ENCODE measurements at places on chromosomes 16 and 17.
A peak's percentile ranks its signal among the peaks of the same experiment; 100 is the strongest.

- DNase-seq, result no peak
Observed at GRCh38 chr17:39084558-39084957, 66.9 kb downstream of the PLXDC1 start.

DNA sequence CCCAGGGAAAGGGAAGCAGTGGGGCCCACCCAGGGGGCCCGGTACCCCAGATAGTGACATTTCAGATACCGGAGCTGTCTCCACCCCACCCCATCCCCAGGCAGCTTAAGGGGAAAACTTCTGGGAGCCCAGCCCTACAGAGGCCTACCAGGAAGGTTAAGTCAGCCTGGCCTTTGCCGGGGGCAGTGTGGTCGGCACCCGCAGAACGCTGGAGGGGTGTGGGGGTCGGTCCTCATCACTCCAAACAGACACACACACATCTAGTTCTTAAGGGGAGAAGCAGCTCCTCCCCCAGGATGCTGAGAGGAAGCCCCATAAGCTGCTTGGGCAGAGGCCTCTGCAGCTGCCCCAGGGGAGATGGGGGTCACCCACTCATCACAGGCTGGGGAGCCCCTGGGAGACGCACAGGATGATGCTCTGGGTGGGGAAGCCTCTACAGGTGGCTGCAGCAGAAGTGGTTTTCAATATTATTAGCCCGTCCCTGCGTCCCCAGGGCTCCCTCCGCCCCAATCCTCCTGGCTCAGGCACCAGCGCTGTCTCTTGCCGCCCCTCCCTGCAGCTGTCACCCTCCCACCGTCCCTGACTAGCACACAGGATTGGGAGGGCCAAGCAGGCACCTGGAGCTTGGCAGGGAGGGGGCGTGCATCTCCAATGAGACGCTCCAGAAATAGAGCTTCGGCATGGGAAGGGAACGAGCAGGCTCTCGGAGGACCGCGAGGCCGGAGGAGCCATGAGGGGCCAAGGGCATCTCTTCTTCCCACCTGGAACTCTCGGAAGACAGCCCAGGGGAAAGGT lies 1.4 kb upstream of the ABR start:
- DNase-seq, result no peak

DNA sequence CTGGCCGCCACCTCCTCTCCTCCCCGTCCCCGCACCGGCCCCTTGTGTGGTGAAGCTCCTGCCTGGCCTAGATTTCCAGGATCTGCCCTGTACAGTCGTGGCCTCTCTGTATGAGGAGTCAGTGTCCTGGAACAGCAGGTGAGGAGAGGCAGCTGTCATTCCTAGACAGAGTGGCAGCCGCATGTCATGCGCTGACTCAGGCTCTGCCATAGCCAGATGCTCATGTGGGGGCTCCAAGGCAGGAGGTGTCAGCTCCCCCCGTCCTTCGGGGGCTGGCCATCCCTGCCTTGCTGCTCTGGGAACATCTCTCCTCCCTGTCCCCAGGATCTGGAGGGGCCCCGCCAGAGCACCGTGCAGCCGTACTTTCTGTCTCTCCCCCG lies 60.4 kb downstream of the BAIAP2 start:
- DNase-seq, result peak; percentile 19

- no peak for DNase-seq
Observed at GRCh38 chr16:75109732-75110243, 6.8 kb downstream of the LDHD start.

- DNase-seq, result no peak
Observed at GRCh38 chr17:5511401-5512225, 25.2 kb downstream of the MIS12 start.
